ENCODE measurements at places on chromosomes 3 and 15.

GRCh38 chr3:65334045-65334665, 646.4 kb upstream of the ADAMTS9 start:
- DNase-seq: no peak

DNA sequence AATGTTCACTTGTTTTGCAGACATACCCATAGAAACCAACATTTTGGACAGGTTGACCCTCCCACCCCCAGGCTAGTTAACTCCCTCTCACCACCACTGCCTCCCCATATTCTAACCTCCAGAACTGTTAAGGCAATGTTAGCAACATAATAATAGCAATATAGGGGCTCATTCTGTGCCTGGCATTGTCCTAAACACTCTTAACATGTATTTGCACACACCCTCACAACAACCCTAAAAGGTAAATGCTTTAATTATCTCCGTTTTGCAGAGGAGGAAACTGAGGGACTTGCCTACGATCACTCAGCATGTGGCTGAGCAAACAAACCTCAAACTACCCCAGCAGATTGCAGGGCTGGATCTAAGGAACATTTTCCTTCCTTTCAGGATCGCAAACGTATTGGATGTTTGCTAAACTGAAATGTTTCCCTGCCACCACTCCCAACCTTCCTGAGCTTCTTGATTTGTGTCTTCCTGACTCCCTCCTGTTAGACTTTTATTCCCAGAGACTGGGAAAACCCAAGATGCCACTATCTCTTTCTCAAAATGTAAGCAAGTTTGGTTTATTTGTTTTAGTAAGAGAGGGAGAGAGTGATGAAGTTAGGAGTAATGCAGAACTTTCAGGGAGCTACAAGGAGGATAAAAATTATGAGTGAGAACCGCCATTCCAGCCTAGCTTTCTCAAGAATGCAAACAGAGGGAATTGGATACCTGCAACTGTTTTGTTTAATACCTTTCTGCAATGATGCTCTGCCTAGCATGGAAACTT, 1.3 kb downstream of the SCG5 start:
- DNase-seq: no peak

GRCh38 chr3:178522200-178523052, 13.8 kb upstream of the KCNMB2 start:
- no peak for DNase-seq

DNA sequence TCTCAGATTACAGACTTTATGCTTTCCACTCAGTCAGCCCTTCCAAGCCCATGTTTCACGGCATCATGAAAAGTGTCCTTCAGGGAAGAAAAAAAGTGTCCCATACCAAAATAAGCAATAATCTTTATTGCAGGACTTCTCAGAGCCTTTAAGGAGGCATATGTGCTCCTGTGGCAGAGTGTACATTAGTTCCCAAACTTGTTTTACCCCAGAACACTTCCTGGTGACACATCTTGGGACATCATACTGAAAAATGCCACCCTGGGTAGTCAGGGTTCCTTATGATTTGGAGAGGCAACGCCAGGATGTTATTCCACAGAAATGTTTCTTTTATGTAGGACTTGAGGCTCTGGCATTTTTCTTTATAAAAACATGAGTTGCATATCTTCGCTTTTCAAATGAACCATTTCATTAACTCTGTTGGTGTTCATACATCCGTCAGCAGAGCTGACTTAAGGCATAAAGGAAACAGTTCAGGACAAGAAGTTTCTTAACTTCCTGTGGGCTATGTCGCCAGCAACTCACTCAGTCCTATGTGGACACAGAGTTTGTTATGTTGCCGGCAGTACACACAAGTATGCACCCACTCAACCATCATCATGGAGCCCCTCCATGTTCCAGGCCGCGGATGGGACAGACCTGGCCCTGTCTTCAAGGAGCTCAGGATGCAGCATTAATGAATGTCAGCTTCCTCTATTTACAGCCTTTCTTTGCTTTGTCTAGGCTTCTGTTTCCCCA, 63.8 kb downstream of the CASR start:
- DNase-seq: no peak

All from CD8-positive, alpha-beta T cell (primary cell).